Hematopoietic multipotent progenitor cell treated with erythropoietin and hydrocortisone succinate and interleukin-3 and kit ligand, for 15 days (in vitro differentiated cells): ENCODE measurements at places on chromosomes 5 and 9.

GRCh38 chr5:133356984-133357421 lies 255.3 kb downstream of the FSTL4 start:
- DNase-seq = no peak

GRCh38 chr9:96309850-96310249 lies 7.9 kb upstream of the HSD17B3 start:
- no peak for DNase-seq

- DNase-seq = no peak
Measured at GRCh38 chr5:31346896-31347551, 153.5 kb downstream of the CDH6 start.

DNA sequence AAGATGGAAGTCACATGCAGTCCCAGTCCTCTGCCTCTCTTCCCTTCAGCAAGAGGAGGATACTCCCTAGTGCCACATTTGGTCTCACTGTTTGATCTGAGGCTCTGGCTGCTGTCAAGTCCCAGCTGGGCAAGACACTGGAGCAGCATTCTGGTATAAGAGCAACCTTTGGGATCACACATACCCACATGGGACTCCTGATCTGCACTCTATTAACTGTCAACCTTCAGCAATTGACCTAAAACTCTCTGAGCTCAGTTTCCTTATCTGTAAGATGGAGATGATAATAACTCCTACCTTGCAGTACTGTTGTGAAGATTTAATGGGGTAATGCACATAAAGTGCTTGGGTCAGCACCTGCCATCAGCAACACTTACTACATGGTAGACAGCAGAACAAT lies 437.9 kb downstream of the PIK3R1 start:
- no peak for DNase-seq

GRCh38 chr5:178340187-178340586 lies 107.6 kb upstream of the PHYKPL start:
- no peak for DNase-seq

DNA sequence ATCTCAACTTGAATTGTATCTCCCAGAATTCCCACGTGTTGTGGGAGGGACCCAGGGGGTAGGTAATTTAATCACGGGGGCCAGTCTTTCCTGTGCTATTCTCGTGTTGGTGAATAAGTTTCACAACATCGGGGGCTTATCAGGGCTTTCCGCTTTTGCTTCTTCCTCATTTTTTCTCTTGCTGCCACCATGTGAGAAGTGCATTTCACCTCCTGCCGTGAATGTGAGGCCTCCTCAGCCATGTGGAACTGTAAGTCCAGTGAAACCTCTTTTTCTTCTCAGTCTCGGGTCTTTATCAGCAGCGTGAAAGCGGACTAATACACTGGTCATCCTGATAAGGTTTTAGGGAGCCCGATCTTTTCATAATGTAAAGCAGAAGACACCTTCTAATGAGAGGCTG lies 687.0 kb upstream of the FTMT start:
- no peak for DNase-seq

DNA sequence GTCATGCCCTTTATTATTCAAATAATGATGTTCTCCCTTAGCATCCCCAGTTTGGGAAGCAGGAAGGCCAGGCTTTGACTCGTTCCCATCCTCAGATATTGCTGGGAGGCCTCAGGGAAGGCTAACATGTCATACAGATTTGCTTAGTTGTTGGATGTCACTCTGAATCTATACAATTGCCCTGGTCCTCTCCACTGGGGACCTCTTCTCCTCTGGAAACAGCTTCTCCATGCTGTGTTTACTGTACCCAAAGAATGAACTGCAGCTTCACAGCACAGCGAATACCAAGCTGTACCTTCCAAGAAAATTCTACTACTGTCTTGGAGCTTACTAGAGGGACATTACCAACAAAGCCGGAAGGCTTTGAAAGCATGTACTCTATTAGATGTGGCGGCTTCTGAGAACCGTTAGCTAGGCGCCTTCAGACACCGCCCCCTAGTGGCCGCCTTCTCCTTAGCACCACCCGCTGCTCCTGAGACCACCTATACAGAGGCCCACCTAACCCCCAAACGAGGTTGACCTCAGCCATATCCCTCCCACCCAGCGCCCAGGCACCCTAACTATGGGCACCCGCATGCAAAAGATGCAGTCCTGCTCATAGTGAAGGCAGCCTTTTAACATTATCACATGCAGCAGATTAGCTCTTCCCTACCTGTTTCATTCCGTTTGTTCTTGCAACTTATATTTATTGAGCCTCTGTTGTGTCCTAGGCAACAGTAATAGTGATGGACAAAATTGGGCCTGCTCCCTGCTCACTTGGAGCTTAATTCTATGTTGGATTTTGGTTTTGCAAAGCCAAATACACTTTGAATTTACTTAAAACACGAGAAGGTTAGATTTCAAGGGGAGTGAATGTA lies 34.9 kb upstream of the FOXI1 start:
- DNase-seq = peak; percentile 22

- no peak for DNase-seq
Measured at GRCh38 chr5:180294913-180295555, 3.2 kb upstream of the MAPK9 start.

DNA sequence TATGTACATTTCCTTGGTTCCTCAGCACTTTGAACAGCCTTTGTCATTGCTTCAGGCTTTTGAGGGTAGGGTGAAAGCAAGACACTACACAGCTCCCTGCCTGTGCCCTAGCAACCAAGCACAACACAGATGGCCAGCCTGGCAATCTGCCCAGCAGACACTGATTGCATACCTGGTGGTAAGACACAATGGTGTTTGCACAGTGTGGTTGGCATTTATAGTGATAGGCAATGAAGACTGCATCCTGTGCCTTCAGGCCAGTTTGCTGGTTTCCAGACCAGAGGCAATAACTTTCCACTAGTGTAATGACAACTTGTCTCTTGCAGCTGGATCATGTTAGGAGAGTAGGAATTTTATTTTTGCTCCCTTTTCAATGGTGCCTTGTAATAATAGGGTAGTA lies 144.5 kb upstream of the TNC start:
- no peak for DNase-seq

DNA sequence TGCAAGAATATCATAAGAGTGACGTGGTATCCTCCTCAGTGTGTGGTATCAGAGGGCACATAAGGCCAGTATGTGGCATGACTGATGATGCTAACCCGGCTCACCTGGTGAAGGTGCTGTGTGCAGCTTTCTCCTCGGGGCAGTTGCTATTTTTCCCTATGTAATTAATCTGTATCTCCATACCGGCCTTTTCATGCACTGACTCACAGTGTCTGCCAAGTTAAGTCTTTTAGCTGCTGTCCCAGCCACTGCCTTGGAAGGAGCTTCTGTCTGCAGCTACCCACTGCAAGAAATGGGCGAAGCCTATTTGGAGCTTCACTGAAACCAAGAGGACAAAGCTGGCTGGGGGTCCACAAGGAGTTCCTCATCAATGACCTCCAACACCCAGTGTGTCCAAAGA lies 46.0 kb downstream of the NXNL2 start:
- no peak for DNase-seq

DNA sequence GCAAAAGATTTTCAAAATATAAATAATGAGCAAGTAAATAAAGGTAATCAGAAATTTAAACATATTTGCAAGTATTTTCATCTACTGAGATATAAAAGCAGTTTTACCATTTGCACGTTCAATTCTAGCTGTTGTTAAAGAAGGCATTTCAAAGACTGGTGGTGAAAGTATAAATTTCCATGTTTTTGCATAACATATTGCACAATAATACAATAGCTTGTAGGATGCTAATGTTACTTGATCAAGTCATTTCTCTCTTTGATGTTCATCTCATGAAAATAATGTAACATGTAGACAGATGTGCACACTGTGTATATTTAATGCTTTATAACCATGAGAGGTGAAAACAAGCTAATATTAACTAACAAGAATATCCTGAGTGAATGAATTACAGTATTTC lies 651.9 kb downstream of the CDH9 start:
- no peak for DNase-seq

DNA sequence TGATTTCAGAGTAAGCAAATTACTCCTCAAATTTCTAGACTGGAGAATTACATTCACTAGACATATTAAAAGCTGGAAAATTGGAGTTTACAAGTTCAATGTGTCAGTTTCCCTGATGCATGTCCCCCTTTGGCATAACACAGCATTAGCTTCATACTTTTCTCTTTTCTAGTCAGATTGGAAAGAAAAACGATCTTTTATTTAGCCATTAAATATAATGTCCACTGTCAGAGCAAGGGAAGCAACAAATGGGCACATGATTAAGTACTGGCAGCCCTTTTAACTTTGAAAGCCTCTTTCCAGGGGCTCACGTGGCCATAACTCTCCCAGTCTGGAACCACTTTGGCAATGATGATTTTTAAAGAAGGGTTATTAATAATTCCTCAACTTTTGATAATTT lies 203.3 kb downstream of the KCNN2 start:
- DNase-seq = no peak
